Stimulated activated CD8-positive, alpha-beta memory T cell treated with anti-CD3 and anti-CD28 coated beads, Interleukin-4, amount 100 ng/mL, for 4 hours (primary cell): ENCODE measurements at places on chromosomes 16 and 17.

DNA sequence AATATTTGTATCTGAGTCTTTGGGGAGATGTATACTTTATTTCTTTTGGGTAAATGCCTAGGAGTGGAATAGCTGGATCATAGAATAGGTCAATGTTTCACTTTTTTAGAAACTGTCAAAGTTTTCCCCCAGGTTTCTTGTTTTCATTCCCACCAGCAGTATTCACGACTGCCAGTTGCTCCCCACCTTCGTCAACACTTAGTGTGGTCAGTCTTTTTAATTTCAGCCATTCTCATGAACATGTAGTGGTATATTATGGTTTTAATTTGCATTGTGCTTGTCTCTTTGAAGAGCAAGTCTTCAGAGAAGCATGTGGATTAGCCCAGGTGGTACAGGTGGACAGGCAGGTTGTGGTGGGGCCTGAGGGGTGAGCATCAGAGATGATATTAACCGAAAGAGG is 53.8 kb downstream of the TEKT5 start:
- DNase-seq, result no peak

- no peak for DNase-seq
These were observed 406.9 kb downstream of the TMEM114 start for GRCh38 chr16:8183176-8184099.

DNA sequence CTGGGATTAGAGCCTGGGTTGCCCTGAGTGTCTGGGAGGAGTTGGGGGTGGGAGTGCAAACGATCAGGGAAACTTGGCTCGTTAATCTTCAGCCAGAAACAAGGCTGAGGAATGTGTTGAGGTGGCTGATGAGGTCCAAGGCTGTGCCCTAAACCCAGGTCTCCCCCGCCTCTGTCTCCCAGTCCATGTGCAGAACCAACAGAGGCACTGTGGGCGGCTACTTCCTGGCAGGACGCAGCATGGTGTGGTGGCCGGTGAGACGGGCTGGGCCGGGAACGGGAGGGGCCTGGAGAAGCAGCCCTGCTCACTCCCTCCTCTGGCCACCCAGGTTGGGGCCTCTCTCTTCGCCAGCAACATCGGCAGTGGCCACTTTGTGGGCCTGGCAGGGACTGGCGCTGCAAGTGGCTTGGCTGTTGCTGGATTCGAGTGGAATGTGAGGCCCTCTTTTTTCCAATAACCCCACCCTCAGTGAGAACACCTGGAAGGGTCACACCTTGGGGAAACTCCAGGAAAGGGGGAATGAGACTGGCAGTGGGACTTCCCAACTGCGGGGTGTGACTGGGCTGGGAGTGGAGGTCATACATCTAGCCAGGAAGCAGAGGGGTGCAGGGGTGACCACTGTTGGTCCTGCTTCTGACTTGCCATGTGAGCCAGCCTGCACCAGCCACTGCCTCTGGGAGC is 1.7 kb downstream of the SLC5A2 start:
- DNase-seq, result no peak

GRCh38 chr17:40848583-40849235 is 18.3 kb downstream of the KRT12 start:
- DNase-seq, result no peak

DNA sequence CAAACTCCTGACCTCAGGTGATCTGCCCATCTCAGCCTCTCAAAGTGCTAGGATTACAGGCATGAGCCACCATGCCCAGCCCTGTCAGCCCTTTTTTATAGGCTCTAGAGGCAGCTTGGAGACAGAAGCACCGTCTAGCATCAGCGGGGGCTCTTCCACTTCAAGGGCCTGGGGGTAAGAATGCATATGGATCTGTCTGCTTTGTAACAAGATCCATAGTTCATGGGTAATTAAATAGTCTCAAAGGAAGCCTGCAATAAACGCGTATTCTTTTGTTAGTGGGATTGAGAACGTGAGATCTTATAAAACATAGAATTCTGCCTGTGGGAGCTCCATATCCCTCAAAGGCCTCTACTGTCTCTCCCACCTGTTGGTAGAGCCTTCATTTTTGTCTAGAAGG is 142.1 kb downstream of the SHISA6 start:
- no peak for DNase-seq

DNA sequence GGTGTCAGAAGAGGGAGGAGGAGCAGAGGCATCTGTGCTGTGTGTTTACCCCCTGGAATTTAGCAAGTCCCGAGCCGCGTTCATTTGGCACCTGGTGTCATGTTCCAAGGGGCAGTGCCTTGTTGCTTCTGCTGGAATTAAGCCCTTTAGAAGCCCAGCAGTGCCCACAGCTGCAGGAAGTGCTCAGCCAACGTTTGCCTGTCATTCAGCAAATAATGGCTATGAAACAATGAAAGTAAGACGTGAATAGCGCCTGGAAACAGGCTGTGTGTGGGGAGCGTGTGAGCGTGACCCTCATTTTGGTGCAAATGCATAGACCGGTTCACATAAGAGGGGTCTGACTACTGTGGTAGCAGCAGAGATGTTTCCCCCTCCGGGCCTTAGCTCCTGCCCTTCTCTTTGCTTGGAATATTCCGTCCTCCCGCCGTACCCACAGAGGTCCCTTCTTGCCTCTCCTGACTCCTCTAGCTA is 5.8 kb upstream of the ATP2C2 start:
- no peak for DNase-seq

GRCh38 chr16:57945740-57946138 is 25.2 kb downstream of the CNGB1 start:
- no peak for DNase-seq

DNA sequence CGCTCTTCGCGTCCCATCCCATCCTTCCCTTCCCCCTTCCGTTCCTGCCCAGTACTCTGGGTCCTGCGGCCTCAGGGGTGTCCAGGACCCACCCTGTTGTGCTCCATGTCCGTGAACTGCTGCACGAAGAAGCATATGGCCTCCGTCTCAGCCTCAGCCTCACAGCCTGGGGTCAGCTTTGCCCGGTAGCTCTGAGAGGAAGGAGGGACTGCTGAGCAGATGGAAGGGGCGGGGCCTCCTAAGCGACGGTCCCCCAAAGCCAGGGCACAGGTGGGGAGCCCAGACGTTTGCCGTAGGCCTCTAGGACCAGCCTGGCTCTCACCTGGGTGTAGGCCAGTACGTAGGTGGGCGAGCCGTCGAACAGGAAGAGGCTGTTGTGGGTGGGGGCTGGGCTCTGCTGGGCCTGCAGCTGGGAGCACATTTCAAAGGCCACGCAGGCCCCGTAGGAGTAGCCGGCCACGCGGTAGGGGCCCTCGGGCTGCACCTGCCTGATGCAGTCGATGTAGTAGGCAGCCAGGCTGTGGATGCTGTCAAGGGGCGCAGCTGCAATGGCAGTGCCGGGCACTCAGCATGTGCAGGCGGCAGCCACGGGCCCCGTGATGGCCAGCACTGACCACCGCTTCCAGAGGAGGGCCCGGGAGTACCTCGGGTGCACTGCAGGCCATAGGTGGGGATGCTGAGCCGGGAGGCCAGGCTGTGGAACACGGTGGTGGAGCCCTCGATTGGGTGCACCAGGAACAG is 14.6 kb upstream of the DUS1L start:
- DNase-seq, result no peak

- no peak for DNase-seq
These were observed 21.4 kb downstream of the BAIAP2 start for GRCh38 chr17:81056312-81056711.

DNA sequence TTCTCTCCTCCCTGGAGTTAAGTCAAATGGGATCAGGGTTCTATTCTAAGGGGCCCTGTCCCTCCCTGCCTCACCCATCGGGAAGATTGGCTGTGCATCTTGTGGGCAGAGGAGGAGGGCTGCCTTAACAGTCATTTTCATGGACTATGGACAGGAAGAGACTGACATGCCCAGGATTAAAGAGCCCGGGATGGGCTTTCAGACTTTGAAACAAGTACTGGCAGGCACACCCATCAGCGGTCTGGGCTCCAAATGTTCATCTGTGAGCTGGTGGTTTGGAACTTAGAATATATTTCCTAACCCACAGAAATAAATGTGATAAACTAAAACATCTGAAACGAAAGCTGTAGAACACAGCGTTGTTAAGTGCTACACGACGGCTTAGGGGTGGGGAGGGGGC is 6.5 kb downstream of the SLC6A4 start:
- DNase-seq, result no peak

DNA sequence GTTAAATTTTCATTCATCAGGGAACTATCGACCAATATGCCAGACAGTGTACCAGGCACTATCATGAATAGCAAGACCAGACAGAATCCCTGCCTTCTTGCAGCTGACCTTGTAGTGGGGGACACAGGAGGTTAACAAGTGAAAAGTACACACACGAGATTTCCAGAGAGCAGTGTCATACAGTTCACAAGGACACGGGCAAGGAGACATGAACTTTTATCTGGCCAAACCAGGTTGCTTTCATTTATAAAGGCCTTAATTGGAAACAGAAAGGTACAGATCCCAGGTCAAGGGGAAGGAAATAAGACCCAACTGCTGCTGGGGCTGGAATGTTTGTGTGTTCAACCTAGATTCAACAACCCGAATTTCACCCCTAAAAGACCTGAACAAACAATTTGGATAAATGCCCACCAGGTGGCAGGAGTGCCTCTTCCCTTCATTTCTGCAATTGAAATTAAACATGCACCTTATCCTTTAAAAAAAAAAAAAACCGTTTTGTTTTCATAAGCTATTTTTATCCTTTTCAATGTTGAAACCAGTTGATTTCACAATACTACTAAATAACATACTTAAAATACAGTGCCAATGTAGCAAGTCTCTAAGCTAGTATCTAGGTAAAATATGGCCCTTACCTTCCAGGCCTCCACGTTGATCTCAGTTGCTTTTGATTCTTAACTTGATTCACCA is 65.9 kb downstream of the EMP2 start:
- no peak for DNase-seq

DNA sequence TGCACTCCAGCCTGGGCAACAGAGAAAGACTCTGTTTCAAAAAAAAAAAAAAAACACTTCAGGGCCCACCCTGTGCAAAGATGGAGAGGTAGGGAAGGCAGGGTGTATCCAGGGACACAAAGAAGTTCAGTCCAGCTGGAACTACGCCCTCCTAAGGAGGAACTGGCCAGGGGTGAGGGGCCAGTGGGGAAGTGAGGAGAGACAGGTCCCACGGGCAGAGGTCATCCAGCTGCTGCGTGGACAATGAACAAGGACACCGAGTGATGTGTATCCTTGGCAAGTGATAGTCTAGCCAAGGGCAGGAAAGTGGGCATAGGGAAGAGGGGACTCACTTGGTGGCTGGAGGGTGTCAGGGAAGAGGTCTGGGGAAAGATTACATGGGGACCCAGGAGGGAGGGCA is 9.4 kb upstream of the RIPOR1 start:
- DNase-seq, result no peak

DNA sequence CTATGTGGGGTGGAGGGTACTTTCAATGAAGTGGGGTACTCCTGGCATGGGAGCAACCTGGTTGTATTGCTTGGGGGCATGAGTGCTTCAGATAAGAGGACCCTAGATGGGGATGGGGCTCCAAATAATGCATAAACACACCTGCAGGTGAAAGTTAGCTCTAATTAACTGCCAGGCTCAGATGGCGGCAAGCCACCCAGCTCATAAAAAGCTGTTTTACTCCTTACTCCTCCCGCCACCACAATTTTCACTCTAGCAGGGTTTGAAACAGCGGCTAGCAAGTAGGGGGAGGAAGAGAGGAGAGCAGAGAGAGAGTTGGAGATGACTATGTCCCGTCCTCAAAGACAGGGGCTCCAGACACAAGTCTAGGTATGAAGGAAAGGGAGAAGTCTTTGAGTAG is 117.7 kb upstream of the WSCD1 start:
- no peak for DNase-seq

- DNase-seq, result no peak
These were observed 14.3 kb downstream of the CMTM4 start for GRCh38 chr16:66682271-66682670.

DNA sequence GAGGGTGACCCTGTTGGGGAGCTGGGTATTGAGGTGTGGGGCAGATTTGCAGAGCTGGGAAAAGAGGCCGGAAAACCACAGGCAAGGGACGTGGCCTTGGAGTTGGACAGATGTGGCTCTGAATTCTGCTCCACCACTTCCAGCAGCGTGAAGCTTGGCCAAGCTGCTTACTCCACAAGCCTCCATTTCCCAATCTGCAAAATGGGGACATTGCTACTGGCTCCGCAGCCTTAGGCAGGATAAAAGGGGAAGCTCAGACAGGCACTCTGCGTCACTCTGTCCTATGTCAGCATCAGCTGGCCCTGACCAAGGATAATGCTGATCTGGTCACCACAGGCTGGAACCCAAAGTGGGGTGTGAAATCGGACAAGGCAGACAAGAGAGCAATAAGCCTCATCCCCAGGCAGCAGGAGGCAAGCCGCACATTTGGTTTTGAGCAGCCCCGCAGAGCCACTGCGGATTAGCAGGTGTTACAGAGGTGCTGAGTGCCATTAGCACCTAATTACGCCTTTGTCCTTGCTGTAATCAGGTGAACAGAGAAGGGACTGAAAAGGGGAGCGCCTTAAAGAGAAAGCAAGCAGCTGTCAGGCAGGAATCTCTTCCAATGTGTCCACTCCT is 54.8 kb downstream of the SDK2 start:
- DNase-seq, result no peak

- no peak for DNase-seq
These were observed 3.7 kb upstream of the C16orf78 start for GRCh38 chr16:49369651-49370611.

DNA sequence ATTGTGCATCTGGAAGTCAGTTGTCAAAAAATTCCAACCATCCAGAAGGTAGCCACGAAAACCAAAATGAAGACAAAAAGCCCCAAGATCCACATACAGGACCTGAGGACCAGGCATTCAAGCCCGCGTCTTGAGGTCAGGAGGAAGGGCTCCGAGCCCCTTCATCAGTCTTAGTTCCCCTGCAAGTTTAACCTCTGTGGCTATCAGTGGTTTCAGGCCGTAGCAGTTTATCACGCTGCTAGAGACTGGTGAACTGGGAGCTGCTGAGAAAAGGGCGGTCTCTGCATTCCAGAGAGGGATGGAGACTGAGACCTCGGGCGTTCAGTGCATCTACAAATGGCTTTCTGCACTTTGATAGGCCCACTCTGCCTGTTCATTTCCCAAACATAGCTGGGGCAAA is 70.6 kb downstream of the IRF8 start:
- no peak for DNase-seq

GRCh38 chr17:42706732-42707131 is 24.4 kb downstream of the CNTNAP1 start:
- DNase-seq, result no peak

GRCh38 chr16:85698935-85699558 is 10.3 kb upstream of the GINS2 start:
- no peak for DNase-seq

GRCh38 chr16:81174644-81175324 is 63.7 kb upstream of the BCO1 start:
- no peak for DNase-seq
